Thoracic aorta endothelial cell (primary cell): ENCODE measurements at places on chromosomes 13 and 19. TPM values are rescaled to one million over a fixed set of nuclear protein-coding genes. Genes with fewer than 3 reads are reported as not detected.

Gene ADM5
- 0.72 and 0.80 TPM in 2 replicates for total RNA-seq

Gene MBD3L3
- total RNA-seq, result not detected in 2 replicates

Gene NAPSA
- not detected in 2 replicates for total RNA-seq

Gene TNFSF11
- total RNA-seq, result not detected in 2 replicates

Gene KLF5
- 1.6 and 3.1 TPM in 2 replicates for total RNA-seq

Gene GFY
- not detected in 2 replicates for total RNA-seq

Gene GZMM
- total RNA-seq, result not detected in 2 replicates

Gene KLK12
- total RNA-seq, result not detected in 2 replicates

Gene PROSER1
- 31.3 and 32.7 TPM in 2 replicates for total RNA-seq

Gene PTPRS
- total RNA-seq, result 20.1 and 21.9 TPM in 2 replicates

Gene ETV2
- total RNA-seq, result 0.14 TPM in 1 of 2 replicates, not detected in the other

Gene MAP2K2
- 143 and 156 TPM in 2 replicates for total RNA-seq

Gene ICAM1
- total RNA-seq, result 8.5 and 16.2 TPM in 2 replicates

Gene ZNF865
- 1.6 and 1.8 TPM in 2 replicates for total RNA-seq

Gene ZNF181
- 11.0 and 12.9 TPM in 2 replicates for total RNA-seq

Gene CCDC9
- total RNA-seq, result 5.5 and 7.2 TPM in 2 replicates

Gene LSR
- 0.27 and 0.36 TPM in 2 replicates for total RNA-seq

Gene RBM42
- total RNA-seq, result 55.2 and 59.3 TPM in 2 replicates

Gene ZNF610
- 1.4 and 3.1 TPM in 2 replicates for total RNA-seq

Gene TMEM150B
- not detected in 2 replicates for total RNA-seq

Gene RNF17
- total RNA-seq, result not detected in 2 replicates

Gene PSG5
- not detected in 2 replicates for total RNA-seq

Gene RASIP1
- 59.7 and 82.9 TPM in 2 replicates for total RNA-seq

Gene SLC39A3
- total RNA-seq, result 18.9 and 24.3 TPM in 2 replicates

Gene KCNRG
- 2.2 and 3.5 TPM in 2 replicates for total RNA-seq

Gene SIGLEC8
- not detected in 2 replicates for total RNA-seq

Gene RNF113B
- total RNA-seq, result not detected in 2 replicates

Gene CDC37
- total RNA-seq, result 237 and 265 TPM in 2 replicates

Gene KLK2
- total RNA-seq, result not detected in 2 replicates

Gene CDX2
- total RNA-seq, result not detected in 2 replicates

Gene NALCN
- 4.1 and 15.1 TPM in 2 replicates for total RNA-seq

Gene SPACA4
- total RNA-seq, result not detected in 2 replicates

Gene ZNF121
- total RNA-seq, result 45.3 and 47.1 TPM in 2 replicates

Gene MATK
- 0.29 TPM in 1 of 2 replicates, not detected in the other for total RNA-seq
